Left lung (tissue), 14 donors: ENCODE measurements at places on chromosomes 6 and 20. TPM values are rescaled to one million over a fixed set of nuclear protein-coding genes. Genes with fewer than 3 reads are reported as not detected.

The NR2E1 gene
- total RNA-seq, result not detected

The PGK2 gene
- not detected for total RNA-seq

The LGSN gene
- 0.26 TPM for total RNA-seq

The TGM3 gene
- total RNA-seq, result not detected
